Epithelial cell of esophagus (primary cell): ENCODE measurements at places on chromosomes 1 and 21.

DNA sequence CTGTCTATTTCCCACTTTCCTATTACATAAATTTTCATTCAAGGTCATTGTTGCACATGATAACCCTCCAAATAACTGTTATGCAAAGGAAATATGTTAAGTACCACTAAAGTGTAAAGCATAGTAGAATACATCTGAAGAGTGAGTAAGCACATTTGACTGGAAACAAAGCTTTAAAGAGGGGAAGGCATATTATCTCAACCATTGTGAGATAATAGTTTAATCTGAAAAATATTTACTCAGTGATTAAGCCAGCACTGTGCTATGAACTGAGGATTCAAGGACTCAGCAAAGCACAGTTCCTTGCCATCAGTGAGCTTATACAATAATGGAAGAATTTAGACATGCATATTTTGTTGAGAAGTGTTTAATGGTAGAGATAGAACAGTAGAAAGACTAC, 127.4 kb downstream of the HMCN1 start:
- no peak for DNase-seq

- no peak for DNase-seq
Measured at GRCh38 chr1:3597599-3597964, 13.7 kb downstream of the MEGF6 start.

- DNase-seq: peak; percentile 57
Measured at GRCh38 chr1:176998183-176998795, 166.2 kb downstream of the ASTN1 start.

GRCh38 chr1:117577191-117577885, 28.5 kb upstream of the TENT5C start:
- no peak for DNase-seq

DNA sequence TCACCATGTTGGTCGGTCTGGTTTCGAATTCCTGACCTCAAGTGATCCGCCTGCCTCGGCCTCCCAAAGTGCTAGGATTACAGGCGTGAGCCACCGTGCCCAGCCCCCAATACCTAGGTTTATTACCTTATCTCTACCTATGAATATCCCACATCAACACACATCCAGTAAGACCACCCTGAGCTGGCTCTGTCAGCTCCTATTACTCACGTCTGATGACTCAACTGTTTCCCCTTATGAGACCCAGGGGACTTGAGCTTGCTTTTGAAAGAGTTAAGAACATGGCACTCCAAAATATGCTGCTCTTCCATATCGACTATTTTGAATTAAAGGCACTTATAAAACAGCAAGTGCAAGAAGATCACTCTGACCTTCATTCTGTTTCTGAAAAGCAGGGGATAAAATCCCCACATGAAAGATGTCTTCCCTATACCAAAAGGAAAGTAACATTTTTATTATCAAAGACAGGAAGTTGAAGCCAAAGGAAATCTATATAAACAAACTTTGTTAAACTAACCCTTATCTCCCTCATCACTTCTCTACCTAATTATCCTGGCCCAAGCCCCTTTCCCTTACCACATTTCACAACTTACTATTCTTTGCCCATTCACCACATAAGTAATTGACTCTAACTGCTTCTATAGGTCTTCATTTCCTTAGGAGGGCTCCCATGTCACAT, 41.3 kb upstream of the OSBPL9 start:
- DNase-seq: no peak

GRCh38 chr21:31332525-31332924, 11.5 kb downstream of the TIAM1 start:
- DNase-seq: no peak
